ENCODE measurements at places on chromosomes 6 and 20. TPM values are rescaled to one million over a fixed set of nuclear protein-coding genes. Genes with fewer than 3 reads are reported as not detected.

GRCh38 chr20:21291026-21291425, 12.1 kb upstream of the XRN2 start:
- H3K4me3 ChIP-seq: no peak overlapping the region
- H3K4me1 ChIP-seq: no peaks in the 10 kb centered on the region
- DNase-seq: no peak
- no peak overlapping the region for H3K27ac ChIP-seq

GRCh38 chr6:50091641-50092040, 41.9 kb upstream of the DEFB112 start:
- no peak overlapping the region for H3K27ac ChIP-seq
- no peaks in the 10 kb centered on the region for H3K4me1 ChIP-seq
- no peak for DNase-seq
- no peak overlapping the region for H3K4me3 ChIP-seq

The MYLIP gene
- 5.6 TPM for polyA plus RNA-seq

The GGTLC1 gene
- not detected for polyA plus RNA-seq

The RSPO3 gene
- polyA plus RNA-seq: 0.16 TPM
